ENCODE measurements at places on chromosomes 2 and 18. TPM values are rescaled to one million over a fixed set of nuclear protein-coding genes. Genes with fewer than 3 reads are reported as not detected.

FIGN gene
- total RNA-seq = under 0.01 TPM

CPO gene
- not detected for total RNA-seq

ERMN gene
- total RNA-seq = not detected

GPR45 gene
- total RNA-seq = not detected

ERCC3 gene
- total RNA-seq = 28.8 TPM

GKN1 gene
- not detected for total RNA-seq

KIF1A gene
- under 0.01 TPM for total RNA-seq

TTC21B gene
- total RNA-seq = 15.7 TPM

AGBL5 gene
- total RNA-seq = 13.7 TPM

DNA sequence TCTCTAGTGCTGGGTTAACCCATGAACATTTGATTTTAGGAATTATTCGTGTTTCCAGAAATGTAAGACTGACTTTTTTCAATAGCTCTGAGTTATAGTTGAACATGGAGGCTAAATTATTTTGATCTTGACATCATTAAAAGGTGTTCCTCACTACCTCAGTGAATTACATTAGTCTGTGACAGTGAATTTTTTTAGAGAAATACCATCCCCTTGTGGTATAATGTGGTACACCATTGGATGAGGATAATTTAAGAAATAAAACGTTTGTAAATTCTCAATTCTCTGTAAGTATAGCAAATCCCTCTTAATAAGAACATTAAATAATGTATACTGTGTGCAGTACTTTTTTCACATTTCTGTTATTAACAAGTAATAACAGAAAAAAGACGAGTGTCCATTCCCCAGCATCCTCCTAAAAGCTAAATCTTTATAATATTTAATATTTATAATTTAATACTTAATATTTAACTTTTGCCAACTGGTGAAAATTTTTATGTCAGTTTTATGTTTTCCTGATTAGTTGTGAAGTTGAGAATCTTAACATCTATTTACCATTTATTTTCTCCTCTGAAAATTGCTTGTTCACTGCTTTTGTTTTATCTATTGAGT lies 70.3 kb upstream of the CWC22 start:
- peak; percentile 23 for DNase-seq

DNA sequence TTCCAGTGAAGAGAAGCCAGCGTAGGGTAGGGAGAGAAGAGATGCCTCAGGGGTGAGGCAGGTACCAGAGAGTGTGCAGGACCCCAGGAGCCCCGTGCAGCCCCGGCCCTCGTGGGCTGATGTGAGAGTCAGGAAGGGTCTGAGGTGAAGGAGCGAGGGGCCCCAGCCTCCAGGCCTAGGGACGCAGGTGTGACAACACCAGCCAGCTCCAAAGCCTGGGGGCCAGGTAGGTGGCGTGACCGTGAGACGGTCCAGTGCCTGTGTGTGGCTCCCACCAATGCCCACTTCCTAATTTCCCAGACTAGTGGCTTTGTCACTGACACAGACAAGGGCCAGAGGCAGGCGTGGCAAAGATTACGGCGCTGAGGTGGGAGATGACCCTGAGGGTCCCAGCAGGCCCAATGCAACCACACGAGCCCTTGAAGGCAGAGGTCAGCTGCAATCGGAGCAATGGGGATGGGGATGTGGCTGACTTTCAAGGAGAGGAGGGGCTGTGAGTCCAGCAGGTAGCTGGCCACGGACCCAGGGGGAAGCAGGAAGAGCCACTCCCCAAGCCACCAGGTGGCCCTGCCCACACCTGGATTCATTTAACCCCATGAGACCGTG lies 86.0 kb upstream of the SNTG2 start:
- DNase-seq = no peak

- no peak for DNase-seq
Observed at GRCh38 chr2:197759625-197760292, 25.4 kb downstream of the BOLL start.

- DNase-seq = no peak
Observed at GRCh38 chr18:46046126-46046525, 25.9 kb downstream of the PSTPIP2 start.

GRCh38 chr2:122166820-122167219 lies 411.4 kb downstream of the TSN start:
- DNase-seq = no peak

DNA sequence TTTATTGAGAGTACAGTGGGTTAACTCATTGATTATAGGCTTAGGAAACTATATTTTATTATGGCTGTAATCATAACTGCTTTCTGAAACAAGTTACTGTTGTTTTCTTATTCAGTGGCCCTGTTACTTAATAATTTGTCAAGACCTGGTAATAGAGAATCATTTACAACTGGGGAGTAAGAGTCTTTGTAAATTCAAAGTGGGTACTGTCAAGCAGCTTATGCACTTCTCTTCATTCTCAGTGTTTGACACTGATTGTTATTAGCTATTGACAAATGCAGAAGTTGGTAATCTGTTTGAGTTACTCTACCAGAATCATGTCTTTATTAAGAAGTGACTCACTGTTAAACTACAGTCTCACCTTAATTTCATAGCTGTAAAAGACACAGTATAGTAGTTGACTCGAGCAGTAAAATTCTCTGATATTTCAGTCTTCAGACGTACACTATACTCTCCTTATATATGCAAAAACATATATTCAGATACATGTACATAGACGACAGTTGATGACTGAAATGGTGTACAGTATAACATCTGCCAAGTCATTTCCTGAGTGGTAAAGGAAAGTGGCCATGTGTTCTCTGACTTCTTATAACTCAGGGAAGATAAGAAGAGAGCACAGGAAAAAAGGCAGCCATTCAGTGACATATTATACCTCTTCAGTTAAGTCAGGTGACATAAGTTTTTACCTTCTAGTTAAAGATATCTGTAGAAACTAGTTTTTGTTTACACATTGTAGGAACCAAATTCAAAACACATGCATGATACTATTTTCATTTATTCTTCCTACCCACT lies 36.0 kb upstream of the TTC27 start:
- peak; percentile 75 for DNase-seq

GRCh38 chr2:223727562-223727961 lies 109.8 kb downstream of the AP1S3 start:
- peak; percentile 77 for DNase-seq

DNA sequence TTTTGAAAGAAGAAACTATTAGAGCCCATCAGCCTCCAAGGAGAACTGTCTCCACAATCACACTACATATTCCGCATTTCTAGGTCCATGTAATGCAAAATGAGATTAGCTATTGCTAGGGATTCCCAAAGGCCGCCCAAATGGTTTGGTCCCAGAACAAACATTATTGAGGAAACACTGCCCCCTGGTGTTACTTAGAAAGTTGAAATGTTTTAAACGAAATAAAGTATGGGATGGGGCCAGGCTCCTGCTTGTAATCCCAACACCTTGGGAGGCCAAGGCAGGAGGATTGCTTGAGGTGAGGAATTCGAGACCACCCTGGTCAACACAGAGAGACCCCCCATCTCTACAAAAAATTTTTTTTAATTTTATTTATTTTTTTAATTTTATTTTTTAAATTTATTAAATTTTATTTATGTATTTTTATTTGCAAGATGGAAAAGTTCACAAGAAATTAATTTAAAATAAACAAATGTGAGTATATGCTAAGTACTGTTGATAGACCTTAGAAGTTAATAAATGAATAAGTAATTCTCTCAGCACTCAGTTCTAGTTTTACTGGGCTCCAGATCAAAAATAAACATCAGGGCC lies 5.5 kb downstream of the NHEJ1 start:
- DNase-seq = peak; percentile 70

DNA sequence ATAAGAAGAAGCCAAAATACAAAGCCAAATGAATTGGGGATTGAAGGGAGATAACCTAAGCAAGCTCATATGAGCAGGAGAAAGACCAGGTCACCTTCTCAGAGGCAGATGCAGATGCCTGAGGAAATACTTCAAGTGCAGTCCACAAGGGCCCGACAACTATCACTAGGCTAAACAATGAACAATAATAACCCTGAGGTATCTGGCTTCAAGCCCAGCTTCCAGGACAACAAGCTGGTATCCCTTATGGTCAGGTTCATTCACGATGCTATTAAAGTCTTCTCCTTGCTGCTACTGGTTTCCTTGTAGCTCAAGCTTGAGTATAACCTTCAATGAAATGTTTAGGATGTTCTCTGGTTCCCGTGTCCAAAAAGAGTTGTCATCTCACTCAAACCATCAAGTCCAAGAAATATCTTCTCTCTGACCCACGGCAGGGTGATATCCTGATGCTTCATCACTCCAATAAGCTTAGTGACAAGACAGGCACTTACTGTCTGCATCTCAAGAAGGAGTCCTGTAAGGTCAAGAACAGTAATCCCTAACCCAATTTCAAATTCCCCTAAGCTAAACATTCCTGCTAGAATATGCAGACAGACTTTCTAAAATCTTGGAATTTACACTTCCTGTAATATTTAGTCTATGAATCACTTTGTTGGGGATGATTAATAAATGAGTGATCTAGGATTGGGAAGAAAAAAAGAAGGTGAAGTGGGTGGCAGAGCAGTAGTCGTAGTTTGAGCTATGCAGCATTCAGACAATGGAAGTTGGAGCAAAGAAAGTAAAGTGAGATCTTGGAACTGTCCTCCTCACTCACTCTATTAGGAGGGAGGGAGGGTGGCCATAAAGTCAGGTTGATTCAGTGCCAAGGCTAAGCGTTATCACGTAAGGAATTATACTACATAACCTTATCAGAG lies 33.1 kb downstream of the CHN1 start:
- peak; percentile 96 for DNase-seq

- no peak for DNase-seq
Observed at GRCh38 chr18:34631093-34631966, 78.8 kb upstream of the DTNA start.

GRCh38 chr2:135299658-135300244 lies 231.3 kb downstream of the ZRANB3 start:
- DNase-seq = peak; percentile 80

DNA sequence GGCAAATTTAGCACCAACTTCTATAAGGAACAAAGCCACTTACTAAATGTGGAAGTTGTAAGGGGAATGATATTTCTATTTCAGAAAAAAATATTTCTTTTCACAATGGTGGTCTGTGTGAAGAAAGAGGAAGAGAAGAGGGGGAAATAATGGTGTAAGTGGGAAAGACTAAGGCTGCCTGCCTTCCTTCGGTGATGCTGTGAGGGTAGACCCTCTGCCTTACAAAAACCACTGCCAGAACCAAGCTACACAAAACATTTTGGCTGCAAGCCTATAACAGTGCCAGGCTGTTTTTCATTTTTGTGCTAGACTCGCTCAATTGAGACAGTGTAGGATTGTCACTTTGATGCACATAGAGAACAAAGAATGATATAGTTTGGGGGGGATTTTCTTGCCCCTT lies 286.6 kb downstream of the ZEB2 start:
- DNase-seq = no peak

All from lung microvascular endothelial cell (primary cell).